ENCODE measurements at places on chromosomes 7 and 10. TPM values are rescaled to one million over a fixed set of nuclear protein-coding genes. Genes with fewer than 3 reads are reported as not detected.

LIPM gene
- not detected for total RNA-seq

ING3 gene
- 1.5 TPM for total RNA-seq

HOGA1 gene
- not detected for total RNA-seq

- no peak for DNase-seq
Observed at GRCh38 chr7:6376820-6377219, 70.9 kb downstream of the DAGLB start.

- DNase-seq, result peak; percentile 31
Observed at GRCh38 chr7:8418629-8419245, 14.7 kb upstream of the NXPH1 start.

DNA sequence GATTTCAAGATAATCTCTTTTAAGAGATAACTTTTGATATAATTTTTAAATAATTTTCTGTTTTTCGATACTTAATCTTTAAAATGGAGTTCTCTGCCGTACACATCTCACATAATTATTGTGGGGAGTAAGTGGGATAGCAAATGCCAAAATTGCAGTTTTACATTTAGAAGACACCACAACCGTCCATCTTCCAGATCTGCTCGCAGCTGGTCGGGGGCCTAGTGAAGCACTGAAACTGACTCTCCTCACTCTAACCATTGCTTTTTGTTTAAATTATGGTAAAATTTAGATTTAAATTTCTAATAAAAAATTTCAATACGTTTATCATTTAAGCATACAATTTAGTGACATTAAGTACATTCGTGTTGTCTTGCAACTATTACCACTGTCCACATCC is 94.2 kb downstream of the PRR15 start:
- no peak for DNase-seq

All from transverse colon (tissue), 4 donors.